ENCODE measurements at places on chromosomes 2 and 18. TPM values are rescaled to one million over a fixed set of nuclear protein-coding genes. Genes with fewer than 3 reads are reported as not detected.

Gene SAG
- total RNA-seq, result 0.37 TPM

Gene CYRIA
- total RNA-seq, result 3.5 TPM

Gene ACMSD
- total RNA-seq, result not detected

Gene MARCHF4
- not detected for total RNA-seq

Gene CETN1
- not detected for total RNA-seq

Gene TCF7L1
- total RNA-seq, result 0.15 TPM

GRCh38 chr2:148106331-148106730 lies 85.4 kb downstream of the MBD5 start:
- H3K27me3 ChIP-seq, result no peaks in the 10 kb centered on the region
- no peak for DNase-seq
- H3K27ac ChIP-seq, result no peak overlapping the region
- no peaks in the 10 kb centered on the region for H3K4me1 ChIP-seq
- H3K36me3 ChIP-seq, result no peaks in the 10 kb centered on the region

DNA sequence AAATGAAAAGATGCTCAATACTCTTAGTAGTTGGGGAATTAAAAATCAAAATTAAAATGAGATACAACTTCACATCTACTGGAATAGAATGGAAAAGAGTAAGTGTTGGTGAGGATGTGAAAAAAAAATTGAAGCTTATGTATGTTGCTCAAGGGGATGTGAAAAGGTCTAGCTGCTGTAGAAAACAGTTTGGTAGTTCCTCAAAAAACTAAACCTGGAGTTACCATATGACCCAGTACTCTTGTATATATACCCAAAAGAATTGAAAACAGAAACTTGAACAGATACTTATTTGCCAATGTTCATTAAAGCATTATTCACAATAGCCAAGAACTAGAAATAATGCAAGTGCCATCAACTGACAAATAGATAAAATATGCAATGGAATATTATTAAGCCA lies 208.4 kb downstream of the FIGN start:
- H3K27ac ChIP-seq, result no peak overlapping the region
- no peaks in the 10 kb centered on the region for H3K36me3 ChIP-seq
- H3K27me3 ChIP-seq, result no peaks in the 10 kb centered on the region
- no peak for DNase-seq
- H3K4me3 ChIP-seq, result no peak overlapping the region

DNA sequence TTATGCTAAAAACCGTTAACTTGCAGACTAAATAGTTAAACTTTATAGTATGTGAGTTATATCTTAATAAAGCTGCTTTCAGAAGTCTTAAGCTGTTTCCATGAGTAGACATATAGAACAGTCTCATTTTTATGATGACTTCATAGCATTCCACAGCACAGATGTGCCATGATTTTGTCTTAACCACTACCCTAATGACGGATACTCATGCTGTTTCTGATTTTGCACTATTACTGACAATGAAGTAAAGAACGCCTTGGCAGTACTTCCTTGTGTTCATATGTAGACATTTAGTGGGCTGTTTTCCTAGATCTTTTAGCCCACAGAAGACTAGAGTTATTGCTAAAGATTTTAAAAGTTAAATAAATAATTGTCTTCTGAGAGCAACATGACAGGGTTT lies 175.6 kb upstream of the RAB6C start:
- no peaks in the 10 kb centered on the region for H3K36me3 ChIP-seq
- H3K27ac ChIP-seq, result no peak overlapping the region
- DNase-seq, result no peak
- no peak overlapping the region for H3K4me3 ChIP-seq
- no peaks in the 10 kb centered on the region for H3K27me3 ChIP-seq

- no peaks in the 10 kb centered on the region for H3K4me1 ChIP-seq
- no peak for DNase-seq
- H3K27ac ChIP-seq, result no peak overlapping the region
These were observed 110.7 kb upstream of the TLK1 start for GRCh38 chr2:171271386-171271785.

- no peak overlapping the region for H3K27ac ChIP-seq
- H3K4me3 ChIP-seq, result no peak overlapping the region
- H3K27me3 ChIP-seq, result no peaks in the 10 kb centered on the region
- no peaks in the 10 kb centered on the region for H3K4me1 ChIP-seq
- no peaks in the 10 kb centered on the region for H3K36me3 ChIP-seq
- DNase-seq, result no peak
These were observed 14.7 kb upstream of the OTOS start for GRCh38 chr2:240155048-240155744.

- peaks cover 57% of the 10 kb centered on the region for H3K4me1 ChIP-seq
- peak overlapping the region; percentile 77 for H3K4me3 ChIP-seq
These were observed 1.0 kb upstream of the AAK1 start for GRCh38 chr2:69644506-69644979.

- H3K36me3 ChIP-seq, result no peaks in the 10 kb centered on the region
- H3K4me3 ChIP-seq, result no peak overlapping the region
- H3K27me3 ChIP-seq, result no peaks in the 10 kb centered on the region
- H3K4me1 ChIP-seq, result no peaks in the 10 kb centered on the region
- DNase-seq, result no peak
These were observed 441.7 kb downstream of the CBLN2 start for GRCh38 chr18:72102412-72102811.

DNA sequence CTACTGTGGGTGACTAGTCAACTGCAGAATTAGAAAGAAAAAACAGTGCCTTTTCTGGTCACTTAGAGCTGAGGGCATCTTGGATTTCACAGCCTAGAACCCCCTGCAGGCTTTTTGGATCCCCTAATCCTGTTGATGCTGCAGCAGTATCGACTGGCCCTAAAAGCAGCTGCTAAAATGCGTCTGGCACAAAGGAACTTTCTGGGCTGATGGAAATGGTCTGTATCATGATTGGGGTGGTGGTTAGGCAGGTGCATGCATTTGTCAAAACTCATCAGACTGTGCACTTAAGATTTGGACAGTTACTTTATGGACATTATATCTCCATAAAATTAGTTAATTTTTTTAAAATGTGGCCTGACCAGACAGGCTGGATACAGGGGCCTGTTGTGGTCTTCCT lies 149.8 kb downstream of the KLHL29 start:
- H3K36me3 ChIP-seq, result no peaks in the 10 kb centered on the region
- no peak overlapping the region for H3K27ac ChIP-seq
- no peak for DNase-seq
- peaks cover 26% of the 10 kb centered on the region for H3K4me1 ChIP-seq
- no peak overlapping the region for H3K4me3 ChIP-seq
